ENCODE measurements at places on chromosomes 5 and 9. TPM values are rescaled to one million over a fixed set of nuclear protein-coding genes. Genes with fewer than 3 reads are reported as not detected.

- DNase-seq, result peak; percentile 24
These were observed 11.3 kb downstream of the FOXD1 start for GRCh38 chr5:73437101-73437776.

GRCh38 chr5:11293523-11293922 lies 532.5 kb upstream of the DAP start:
- no peak for DNase-seq

- DNase-seq, result no peak
These were observed 455.8 kb upstream of the PTGER4 start for GRCh38 chr5:40223884-40224402.

BRINP1 gene
- polyA plus RNA-seq, result 0.63 TPM
